ENCODE measurements at places on chromosomes 1 and 21. TPM values are rescaled to one million over a fixed set of nuclear protein-coding genes. Genes with fewer than 3 reads are reported as not detected.

GNG4 gene
- 3.7 TPM for total RNA-seq

TRIM58 gene
- 0.18 TPM for total RNA-seq

SLC9C2 gene
- not detected for total RNA-seq

IVL gene
- not detected for total RNA-seq

LGR6 gene
- not detected for total RNA-seq

ARHGEF10L gene
- 15.1 TPM for total RNA-seq

Measured in smooth muscle cell of bladder (primary cell).